ENCODE measurements at places on chromosomes 5 and 9.

DNA sequence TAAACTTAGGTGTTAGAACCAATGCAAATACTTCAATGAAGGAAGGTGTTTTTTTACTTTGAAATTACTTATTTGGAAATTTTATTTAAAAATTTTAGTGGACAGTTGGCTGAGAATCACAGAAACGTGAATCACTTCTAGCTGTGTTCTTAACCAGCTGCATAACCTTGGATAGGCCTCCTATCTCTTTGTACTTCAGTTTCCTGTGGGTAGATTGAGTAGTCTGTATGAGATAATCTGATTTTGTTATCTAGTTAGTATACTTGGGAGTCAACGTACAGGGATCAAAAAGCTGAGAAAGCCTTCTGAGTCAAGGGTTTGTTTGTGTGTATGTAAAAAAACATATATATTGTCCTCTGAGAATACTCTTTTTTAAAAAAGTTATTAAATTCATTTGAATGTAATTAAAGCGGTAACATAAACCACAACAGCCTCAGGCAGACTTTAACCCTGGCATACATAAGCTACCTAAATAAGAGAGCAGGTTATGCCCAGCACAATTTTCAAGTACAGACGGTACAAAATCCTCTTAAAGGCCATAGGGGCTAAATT is 38.1 kb upstream of the ZCCHC7 start:
- no peak for DNase-seq

- DNase-seq: no peak
Measured at GRCh38 chr9:134908524-134909309, 9.0 kb downstream of the FCN1 start.

DNA sequence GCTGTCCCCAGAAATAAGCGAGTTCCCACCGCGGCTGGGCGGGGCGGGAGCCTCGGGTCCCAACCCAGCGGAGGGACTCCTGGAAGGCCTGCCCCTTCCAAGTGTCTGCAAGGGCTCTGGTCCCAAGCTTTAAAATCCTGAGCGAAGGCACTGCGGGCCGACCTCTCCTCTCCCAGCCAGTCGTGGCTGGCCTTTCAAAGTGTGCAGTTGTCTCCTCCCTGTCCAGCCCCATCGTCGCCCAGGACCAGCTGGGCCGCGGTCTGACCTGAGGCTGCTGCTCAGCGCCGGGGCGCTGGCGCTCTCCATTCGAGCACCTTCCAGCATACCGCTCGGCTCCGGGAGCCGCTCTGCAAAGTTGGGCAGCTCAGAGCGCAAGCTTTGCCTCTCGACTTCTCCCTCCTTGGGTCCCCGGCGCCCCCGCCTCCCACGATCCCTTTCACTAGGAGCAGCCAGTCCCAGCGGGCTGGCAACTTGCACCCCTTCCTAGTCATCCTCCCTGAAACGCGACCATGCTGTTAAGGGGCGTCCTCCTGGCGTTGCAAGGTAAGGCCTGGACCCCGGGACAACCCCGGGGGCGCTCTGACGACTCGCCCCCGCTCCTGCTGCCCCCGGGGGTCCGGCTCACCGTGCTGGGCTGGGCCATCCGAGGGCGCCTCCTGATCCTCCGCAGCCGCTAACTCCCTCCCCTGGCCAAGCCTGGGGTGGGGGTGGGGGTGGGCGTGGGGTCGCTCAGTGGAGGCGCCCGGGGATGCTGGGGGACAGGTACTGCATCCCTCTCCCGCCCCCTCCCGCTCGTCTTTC is at the start of gene MAMDC2:
TSS of gene MAMDC2 (plus strand) at position 160 of the 801 bp plus-strand sequence. CDS start at position 510, 350 bp downstream.
- no peak for DNase-seq

- no peak for DNase-seq
Measured at GRCh38 chr5:80937584-80938356, 22.4 kb upstream of the RASGRF2 start.

DNA sequence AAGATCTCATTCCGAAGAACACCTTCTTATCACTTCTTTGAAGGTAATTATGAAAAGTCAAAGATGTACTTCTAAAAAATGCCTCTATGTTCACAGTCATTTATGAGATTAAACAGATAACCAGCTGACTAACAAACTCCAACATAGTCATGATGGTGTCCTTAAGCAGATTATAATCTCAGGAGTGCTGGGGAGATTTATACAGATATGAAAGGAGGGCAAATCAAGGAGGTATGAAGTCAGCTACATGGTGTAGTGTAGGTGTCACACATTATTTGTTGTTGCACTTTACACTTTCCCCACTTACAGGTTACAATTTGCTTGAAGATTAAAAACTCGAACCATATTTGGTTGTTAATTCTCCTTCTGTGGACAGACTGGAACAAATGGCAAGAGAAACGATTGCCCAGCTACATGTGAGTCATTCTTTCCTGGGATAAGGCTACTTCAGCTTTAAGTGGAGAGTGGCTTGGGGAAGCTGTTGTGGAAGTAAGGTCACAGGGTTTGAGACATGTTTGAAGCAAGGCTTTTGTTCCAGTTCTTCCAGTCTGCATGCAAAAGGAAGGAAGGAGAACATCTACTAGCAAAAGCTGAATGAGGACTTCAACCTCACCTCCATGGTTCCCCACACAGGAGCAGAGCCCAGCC is 320.1 kb downstream of the ADGRV1 start:
- no peak for DNase-seq

DNA sequence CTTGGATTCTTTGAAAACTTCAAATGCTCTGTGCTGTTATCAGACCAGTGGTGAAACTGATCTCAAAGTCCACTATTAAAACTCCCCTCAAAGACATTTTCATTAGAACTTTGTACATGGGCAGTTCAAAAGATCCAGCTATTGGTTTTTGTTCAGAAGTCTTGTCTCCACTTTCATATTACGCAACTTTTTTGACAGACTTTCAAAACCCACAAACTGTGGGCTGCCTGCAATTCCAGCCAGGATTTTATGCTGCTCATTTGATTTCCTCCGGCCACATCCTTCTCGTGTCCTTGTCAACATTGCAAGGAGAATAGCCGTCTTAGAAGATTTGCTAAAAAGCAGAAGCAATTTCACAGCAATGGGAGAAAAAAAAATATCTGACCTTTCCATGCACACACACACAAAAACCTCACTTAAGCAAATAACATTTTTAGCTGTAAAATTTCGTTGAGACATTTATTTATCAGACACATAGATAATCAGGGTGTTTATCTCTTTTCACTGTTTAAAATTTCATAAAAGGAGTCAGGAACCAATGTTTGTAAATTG is 1990.5 kb downstream of the MAT2B start:
- DNase-seq: no peak

DNA sequence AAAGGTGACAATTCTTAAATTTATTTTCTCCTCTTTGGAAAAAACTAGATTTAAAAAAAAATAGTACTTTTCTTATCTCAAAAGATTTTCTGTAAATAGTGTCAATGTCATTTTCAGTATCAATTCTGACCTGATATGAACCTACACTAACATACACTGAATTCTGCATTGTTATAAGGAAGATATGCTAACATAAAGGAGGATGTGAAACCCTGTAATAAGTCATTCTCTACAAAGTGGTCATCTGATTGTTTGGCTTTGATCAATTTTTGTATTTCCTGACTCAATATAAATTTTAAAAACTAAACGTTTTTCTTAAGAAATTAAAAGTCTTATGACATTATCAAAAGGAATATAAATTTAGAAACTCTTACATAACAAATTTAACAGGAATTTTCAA is 233.6 kb upstream of the EDIL3 start:
- no peak for DNase-seq

DNA sequence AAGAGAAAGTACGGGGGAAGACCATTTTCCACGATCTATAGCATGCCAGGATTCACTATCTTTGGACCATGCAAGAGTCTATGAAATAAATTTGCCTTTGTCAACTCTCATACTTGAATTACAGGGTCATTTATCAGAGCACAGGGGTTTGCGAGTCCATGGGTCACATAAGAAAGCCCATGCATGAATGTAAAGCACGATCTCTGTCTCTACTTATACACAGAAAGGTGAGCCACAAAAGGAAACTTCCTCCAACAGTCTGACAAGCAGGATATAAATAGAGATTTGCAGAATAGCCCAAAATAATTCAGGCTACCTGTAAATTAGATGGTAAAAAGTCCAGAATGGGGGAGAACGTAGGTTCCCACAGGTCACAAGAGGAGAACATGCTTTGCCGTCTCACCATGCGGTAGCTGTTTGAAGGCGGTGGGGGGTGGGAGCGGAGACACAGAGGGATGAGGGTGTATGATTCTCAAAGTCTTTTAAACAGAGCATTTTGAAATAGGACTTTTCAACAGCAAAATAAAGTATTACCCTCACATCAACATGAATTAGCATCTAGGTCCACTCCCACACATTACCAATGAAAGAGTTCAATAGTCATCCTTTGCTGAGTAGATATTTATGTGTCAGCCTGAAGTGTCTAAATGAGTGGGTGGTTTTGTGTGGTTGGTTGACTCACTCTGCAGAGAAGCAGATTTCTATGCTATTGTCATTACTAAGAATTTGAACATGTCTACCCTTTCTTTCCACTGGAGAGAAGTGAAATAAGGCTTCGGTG is 279.7 kb downstream of the EBF1 start:
- no peak for DNase-seq

DNA sequence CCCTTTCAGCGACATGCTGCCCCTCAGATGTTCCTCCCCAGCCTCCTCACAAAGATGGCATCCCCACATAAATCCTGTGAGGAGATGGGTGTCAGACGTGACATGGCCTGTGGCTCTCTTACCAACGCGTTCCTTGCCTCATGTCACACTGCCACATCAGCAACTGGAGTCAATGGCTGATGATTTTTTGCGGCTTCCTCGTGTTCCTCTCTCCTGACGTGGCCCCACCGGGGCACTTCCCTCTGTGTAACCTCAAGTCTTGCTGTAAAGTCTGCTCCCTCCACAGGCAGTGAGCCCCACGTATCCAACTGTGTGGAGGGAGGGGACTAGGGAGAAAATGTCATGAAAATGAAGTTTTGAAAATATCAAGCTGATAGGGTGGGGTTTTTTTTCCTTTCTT is 53.2 kb upstream of the SHISAL2B start:
- no peak for DNase-seq

DNA sequence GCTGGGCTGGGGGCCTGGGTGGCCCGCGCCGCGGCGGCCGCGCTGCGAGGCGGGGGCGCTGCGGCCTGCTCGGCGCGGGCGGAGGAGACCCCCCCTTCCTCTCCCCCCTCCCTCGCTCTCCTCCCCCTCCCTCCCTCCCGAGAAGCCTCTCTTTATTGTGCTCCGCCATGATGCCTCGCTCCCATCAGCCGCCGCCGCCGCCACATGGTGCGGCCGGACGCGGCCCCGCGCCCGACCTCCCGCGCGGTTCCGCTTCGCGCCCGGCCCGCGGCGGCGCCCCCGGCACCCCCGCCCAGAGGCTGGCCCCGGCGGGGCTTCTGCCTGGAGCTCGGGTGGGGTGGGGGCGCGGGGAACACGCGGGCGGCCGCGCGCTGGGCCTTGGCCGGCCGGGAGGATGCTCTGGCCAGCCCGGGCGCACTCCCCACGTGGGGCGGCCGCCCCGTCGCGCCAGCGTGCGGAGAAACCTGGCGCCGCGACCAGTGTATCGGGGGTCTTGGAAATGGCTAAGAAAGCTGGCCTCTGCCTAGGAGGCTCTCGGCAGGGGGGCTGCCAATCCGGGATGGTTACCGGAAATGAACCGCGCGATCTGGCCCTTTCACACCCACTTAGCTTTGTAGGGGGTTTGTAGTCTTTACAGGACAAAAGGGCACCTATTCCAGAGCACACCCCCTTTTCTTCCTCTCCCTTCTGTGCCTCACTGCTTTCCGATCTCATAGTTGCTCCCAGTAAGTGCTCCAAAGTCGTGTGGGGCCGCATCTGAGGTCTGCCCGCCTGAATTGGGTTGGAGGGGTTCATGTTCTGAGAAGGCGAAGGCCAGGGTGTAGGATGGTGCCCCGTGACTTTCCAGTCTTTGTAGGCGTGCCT is 1.0 kb downstream of the SET start:
- DNase-seq: peak; percentile 65

- no peak for DNase-seq
Measured at GRCh38 chr5:36392186-36392585, 90.5 kb upstream of the RANBP3L start.

GRCh38 chr5:95641741-95642220 is 4.8 kb upstream of the RFESD start:
- DNase-seq: no peak

GRCh38 chr5:96657068-96657467 is 5.1 kb upstream of the CAST start:
- no peak for DNase-seq

- DNase-seq: no peak
Measured at GRCh38 chr9:131982671-131983239, 96.9 kb downstream of the MED27 start.

DNA sequence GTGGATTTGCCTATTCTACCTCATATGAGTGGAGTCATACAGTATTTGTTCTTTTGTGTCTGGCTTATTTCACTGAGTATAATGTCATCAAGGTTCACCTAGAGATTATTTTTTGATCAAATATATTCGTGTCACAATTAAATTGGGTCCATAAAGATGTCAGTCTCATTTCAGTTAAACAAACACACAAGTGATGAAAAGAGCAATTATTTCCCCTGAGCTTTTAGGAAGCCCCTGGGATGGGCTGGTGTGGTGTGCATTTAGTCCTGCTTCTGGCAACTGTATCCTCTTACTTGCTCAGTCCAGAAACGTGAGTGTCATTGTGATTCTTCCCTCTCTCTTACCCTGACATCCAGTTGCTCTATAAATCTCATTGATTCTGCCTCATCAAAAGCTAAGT is 52.8 kb upstream of the CARTPT start:
- DNase-seq: no peak

- DNase-seq: no peak
Measured at GRCh38 chr9:94817291-94818177, 91.0 kb downstream of the AOPEP start.

- DNase-seq: no peak
Measured at GRCh38 chr9:35229779-35230143, 68.0 kb downstream of the UNC13B start.

DNA sequence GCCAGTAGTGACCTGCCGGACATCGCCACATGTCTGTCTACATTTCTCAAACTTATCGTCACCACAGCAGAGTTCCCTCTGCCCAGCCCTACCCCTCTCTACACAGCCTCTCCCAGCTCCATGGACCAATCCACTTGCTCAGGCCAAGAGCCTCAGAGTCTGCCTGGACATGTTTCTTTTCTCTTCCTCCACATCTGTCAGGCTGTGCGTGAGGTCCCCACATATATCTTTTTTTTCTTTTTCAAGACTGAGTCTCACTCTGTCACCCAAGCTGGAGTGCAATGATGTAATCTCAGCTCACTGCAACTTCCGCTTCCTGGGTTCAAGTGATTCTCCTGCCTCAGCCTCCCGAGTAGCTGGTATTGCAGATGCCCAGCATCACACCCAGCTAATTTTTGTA is 62.7 kb upstream of the GGTA1 start:
- DNase-seq: no peak

- DNase-seq: no peak
Measured at GRCh38 chr5:143176048-143176447, 227.4 kb downstream of the NR3C1 start.

GRCh38 chr5:180350296-180350695 is 2.8 kb downstream of the GFPT2 start:
- no peak for DNase-seq

GRCh38 chr9:17651725-17652124 is 72.9 kb downstream of the SH3GL2 start:
- DNase-seq: no peak

DNA sequence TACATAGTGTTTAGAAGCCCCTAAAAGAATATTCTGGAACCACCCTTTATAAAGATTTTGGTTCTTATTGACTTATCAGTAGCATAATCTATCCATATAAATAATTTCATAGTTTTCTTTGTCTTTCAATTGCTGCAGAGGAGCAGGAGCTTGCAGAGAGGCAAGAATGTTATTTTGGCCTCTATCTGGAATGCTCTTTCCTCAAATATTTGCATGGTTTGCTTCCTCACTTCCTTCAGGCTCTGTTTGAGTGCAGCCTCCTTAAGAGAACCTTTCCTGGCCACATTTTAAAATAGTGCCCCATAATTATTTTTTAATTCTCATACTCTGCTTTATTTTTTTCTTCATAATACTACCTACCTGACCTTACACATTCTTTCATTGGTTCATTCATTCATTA is 1.5 kb downstream of the C5 start:
- no peak for DNase-seq
